ENCODE measurements at places on chromosomes 7 and 10.

DNA sequence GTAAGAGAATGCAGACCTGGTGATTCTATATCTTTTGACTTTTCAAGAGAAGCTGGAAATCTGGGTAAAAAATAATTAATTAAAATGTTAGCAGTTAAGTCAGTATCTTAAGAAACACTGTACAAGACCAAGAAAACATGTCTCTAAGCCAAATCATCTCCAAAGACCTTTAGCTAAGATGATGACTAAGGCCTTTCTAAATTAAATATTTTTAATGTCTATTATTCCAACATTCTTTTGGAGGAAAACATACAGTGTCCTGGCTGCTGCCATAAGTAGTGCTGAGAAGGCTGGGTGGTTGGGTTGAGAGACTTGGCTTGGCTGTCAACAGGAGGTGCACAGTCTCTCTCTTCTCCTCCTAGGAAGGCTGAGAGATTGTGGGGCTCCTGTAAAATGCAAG is 20.3 kb downstream of the STARD3NL start:
- DNase-seq: no peak

GRCh38 chr10:130350996-130351395 is 214.8 kb downstream of the GLRX3 start:
- DNase-seq: no peak

- no peak for DNase-seq
Observed at GRCh38 chr7:34022626-34023025, 117.3 kb downstream of the BMPER start.

DNA sequence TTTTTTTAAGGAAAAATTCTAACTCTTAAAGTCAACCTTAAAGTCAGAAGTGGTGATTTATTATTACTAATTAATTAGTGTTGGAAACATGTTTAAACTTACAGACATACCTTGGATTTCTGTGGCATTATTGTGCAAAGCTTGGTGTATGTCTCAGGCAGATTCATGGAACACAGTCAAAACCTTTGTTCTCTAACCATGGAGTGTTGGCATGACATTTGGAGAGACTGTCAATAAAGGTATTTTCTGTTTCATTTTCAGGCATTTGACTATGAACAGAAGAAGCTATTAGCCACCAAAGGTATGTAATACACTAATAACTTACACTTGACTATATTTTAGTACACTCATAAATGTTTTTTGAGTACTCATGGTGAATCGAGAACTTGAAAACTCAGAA is 293.7 kb downstream of the BICC1 start:
- no peak for DNase-seq

DNA sequence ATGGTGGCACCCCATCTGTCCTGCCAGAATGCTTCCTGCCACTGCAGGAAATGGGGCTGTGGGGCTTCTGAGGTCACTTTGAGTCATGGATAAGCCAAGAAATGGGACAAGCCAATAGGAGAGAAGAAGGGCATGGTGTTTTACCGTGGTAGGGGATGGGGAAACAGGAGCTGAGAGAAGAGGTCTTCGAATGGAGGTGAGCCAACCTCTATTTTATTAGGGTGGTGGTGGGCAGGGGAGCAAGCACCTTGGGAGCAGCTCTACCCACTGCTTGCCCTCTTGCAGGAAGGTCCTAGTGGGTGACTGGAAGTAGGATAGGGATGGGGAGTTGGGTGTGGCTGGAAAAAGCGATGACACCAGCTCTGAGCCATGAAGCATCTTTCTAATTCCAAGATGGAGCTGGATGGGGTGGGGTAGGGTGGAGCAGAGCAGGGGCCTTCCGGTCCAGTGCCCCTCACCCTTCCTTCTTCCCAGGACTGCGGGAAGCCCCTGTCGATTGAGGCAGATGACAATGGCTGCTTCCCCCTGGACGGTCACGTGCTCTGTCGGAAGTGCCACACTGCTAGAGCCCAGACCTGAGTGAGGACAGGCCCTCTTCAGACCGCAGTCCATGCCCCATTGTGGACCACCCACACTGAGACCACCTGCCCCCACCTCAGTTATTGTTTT is 9.1 kb downstream of the ZYX start:
- no peak for DNase-seq

DNA sequence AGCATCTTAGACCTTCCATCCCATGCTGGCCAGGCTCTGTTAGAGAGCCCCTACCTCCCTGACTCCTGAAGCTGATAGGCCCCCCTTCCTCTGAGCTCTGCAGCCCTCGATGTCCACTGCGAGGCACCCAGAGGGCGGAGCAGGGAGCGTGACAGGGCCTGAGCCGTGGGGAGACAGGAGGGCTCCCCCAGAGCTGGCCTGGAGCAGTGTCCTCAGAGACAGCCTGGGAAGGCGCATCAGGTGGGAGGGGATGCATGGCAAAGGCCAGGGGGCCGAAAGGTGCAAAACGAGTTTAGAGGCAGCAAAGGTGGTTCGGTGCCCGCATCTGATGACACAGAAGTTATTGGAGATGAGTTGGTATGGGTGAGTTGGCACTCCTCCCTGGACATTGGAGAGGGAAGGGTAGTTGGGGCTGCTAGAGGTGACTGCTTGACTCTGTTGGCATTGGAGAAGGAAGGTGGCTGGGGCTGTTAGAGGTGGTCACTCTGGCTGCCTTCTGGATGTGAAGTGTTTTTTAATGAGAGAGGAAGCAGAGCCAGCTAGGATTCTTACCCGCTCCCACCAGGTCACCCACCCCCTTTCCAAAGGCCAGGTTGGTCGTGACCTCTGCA is 53.1 kb downstream of the PRF1 start:
- DNase-seq: no peak

GRCh38 chr7:244974-245373 is 45.0 kb upstream of the FOXL3 start:
- no peak for DNase-seq

GRCh38 chr10:122142641-122143237 is 128.4 kb upstream of the BTBD16 start:
- no peak for DNase-seq

DNA sequence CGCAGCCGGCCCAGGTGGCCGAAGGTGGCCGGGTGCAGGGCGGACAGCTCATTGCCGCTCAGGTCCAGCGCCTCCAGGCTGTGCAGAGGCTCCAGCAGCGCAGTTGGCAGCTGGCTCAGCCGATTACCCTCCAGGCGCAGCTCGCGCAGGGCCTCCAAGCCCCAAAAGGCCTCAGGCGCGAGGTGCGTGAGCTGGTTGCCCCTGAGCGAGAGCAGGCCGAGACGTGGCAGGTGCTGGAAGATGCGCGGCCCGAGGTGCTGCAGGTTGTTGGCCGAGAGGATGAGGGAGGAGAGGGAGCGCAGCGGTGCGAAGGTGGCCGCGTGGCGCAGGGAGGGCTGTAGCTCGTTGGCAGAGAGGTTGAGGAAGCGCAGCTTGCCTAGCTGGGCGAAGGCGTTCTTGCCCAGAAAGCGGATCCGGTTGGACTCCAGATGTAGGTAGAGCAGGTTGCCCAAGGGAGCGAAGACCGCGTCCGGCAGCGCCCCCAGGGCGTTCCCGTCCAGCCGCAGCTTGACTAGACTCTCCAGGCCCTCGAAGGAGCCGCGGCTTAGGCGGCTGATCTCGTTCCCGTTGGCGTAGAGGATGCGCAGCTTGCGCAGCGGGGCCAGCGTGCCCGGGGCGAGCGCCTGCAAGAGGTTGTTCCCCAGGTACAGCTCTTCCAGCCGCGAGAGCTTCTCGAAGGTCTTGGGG is 923 bp downstream of the TRIL start:
- no peak for DNase-seq

DNA sequence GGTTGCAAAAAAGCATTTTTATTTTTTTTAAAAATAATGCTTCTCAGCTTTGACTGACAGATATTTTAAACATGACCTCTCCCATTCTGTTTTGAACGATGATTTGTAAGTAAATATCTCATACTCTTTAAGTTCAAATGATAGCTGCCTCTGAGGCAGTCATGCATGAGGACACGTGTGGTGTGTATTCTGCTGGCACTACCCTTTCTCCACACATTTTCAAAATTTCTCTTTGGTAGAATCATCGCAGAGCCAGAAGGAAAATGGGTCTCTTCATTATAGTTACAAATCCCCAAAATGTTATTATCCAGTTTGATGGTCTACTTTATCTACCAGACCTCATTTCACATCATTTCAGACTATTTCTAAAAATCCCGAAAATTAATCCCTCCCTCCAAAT is 55.1 kb downstream of the FZD1 start:
- no peak for DNase-seq

GRCh38 chr10:124550293-124551034 is 88.8 kb downstream of the LHPP start:
- DNase-seq: no peak

- DNase-seq: peak; percentile 6
Observed at GRCh38 chr10:1860351-1860750, 123.0 kb upstream of the ADARB2 start.

DNA sequence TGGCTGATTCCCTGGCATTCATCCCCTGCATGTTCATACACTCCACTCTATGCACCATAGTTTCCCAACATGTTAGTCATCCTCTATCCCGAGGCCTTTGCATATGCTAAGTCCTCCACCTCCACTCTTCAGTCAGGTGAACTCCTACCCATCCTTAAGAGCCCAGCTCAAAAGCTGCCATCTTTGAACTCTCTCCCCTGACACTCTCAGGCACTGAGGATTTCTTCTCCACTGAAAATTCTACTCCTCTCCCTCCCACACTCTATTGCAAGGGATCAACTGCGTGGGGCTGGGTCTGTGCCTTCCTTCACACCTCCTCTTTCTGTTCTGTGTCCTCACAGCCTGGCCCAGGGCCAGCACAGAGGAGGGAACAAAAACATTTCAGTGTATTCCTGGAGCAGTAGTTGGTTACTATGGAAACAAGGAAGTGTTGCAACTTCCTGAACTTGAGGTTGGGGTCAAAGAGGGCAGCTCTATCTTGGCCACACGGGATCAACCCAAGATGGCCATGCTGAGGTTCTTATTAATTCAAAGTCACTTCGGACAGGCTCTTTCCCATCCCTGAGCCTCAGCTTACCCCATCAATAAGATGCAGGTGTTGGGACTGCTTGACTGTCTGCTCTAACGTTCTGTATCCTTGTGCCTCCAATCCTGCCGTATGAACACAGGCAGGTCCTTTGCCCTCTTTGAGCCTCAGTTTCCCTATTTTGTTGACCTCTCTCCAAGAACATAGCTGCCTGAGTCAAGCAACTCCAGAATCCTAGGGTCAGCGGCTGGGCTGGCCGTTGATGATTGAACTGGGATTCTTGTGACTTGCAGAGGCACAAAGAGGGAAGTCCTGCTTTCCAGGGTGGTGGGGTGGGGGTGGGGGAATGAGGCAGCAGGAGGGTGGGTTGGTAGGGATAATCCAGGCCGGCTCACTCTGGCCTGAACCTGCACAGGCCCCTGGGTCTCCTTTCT is 15.5 kb downstream of the ZMIZ1 start:
- DNase-seq: no peak

GRCh38 chr10:132100556-132101349 is 35.0 kb downstream of the JAKMIP3 start:
- no peak for DNase-seq

- DNase-seq: no peak
Observed at GRCh38 chr7:14762561-14762960, 140.0 kb downstream of the DGKB start.

- DNase-seq: no peak
Observed at GRCh38 chr10:104638861-104639589, 2.1 kb upstream of the SORCS3 start.

- DNase-seq: no peak
Observed at GRCh38 chr7:67947646-67948045, 951.0 kb downstream of the TYW1 start.

DNA sequence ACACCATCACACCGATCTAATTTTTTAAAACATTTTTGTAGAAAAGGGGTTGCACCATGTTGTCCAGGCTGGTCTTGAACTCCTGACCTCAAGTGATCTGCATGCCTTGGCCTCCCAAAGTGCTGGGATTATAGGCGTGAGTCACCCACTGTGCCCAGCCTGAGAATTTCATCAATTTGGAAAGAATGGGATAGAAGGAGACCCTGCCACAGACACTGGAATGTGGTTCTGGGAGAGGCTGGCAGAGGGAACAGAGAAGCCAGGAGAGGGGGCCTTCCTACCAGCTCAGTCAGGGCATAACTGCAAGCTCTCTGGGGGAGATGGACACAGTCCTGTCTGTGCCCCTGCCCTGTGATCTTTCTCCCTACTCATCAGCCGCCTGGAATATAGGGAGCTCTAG is 42.1 kb upstream of the MKRN1 start:
- DNase-seq: no peak

GRCh38 chr10:71244431-71245419 is 32.4 kb downstream of the UNC5B start:
- no peak for DNase-seq

GRCh38 chr10:17923728-17924127 is 28.0 kb upstream of the SLC39A12 start:
- no peak for DNase-seq

- no peak for DNase-seq
Observed at GRCh38 chr10:62075912-62076311, 174.4 kb downstream of the ARID5B start.

DNA sequence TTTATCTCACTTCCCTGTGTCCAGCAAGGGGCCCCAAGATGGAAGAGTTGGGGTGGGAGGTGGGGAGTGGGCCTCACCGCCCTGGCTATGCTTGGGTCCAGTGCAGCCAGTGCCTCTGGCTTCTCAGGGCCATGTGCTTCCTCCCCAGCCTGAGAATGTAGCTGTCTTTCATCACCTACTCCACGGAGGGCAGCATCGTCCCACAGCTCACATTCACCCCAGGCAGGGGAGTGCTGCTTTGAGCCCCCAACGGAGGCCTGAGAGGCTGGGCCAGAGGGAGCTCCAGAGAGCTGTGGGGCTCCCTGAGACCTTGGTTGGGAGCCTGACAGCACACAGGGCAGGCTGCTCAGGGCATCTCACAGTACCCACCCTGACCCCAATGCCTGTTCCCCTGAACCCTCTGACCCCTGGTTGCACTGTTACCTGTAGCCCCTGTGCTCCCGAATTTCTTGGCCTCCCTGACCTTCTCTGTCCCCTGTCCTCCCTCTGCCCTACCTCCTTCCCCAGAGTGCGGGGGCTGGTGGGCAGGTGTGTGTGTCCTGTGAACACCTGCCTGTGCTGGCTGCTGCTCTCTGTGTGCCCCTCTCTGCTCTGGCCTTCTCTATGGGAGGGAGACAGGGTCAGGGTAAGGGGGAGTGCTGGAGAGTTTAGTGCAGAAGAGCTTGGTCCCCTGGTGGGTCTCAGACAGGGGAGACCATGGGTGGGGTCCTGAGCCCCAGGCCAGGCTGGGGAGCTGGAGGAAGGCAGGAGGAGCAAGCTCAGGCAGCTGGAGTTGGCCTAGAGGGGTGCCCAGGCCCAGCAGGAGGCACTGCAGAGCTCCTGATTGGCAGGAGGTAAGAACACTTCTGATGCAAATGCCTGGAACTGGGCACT is 19.6 kb upstream of the ZNF488 start:
- no peak for DNase-seq

- no peak for DNase-seq
Observed at GRCh38 chr10:13743101-13743693, 156.4 kb downstream of the PRPF18 start.

DNA sequence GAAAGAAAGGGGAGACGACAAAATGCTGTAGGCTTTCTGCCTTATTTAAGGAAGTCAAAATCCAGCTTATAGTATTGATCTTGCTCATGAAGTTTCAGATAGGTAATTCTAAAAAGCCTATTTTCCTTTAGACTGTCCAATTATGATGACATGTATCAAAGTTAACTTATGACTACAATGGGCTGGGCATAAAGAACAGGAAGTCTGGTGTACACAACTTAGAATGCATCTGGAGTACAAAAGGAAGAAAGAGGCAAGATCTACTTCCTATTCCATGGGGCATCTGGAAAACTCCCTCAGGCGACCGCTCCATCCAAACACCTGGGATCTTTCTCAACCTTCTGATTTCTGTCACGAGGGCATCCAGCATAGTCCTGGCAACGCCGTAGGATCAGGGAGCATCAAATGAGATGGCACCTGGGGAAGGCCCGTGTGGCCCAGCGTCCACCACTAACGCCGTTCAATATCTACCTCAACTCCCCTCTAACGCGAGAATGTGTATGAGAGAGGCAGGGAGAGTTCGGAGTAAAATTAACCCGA is 512 bp downstream of the FAM24B start:
- DNase-seq: no peak
